ENCODE measurements at places on chromosomes 11 and 22. TPM values are rescaled to one million over a fixed set of nuclear protein-coding genes. Genes with fewer than 3 reads are reported as not detected.

Gene KDM4E
- not detected for total RNA-seq

Gene EMSY
- 39.2 TPM for total RNA-seq

Gene GRM5
- total RNA-seq, result 1.2 TPM

Gene CCDC116
- 0.35 TPM for total RNA-seq

Gene CHEK2
- total RNA-seq, result 10.2 TPM

Gene PTS
- total RNA-seq, result 28.0 TPM

Gene TMA7B
- 0.12 TPM for total RNA-seq

Gene CCDC88B
- total RNA-seq, result 10.8 TPM

Gene DEUP1
- 0.29 TPM for total RNA-seq
